Calu3 (cell line): ENCODE measurements at places on chromosomes 6 and 20.

DNA sequence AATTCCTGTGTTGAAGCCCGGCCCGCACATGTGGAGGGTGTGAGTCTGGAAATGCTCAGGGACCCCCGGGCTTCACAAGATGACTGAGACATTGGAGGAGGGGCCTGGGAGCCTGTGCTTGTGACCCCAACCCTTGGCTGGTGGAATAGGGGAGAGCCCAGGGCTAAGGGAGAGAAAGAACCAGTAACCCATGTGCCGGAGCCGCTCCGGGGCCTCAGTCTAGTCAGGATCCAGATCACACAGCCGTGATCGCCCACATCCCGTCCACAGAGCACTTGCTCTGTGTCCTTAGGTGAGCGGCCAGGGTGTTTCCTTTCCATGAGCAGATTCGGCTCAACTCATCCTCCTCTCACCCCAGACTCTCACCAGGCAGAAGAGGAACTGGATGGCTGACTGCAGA, 152.3 kb upstream of the RPS6KA2 start:
- no peak for DNase-seq

DNA sequence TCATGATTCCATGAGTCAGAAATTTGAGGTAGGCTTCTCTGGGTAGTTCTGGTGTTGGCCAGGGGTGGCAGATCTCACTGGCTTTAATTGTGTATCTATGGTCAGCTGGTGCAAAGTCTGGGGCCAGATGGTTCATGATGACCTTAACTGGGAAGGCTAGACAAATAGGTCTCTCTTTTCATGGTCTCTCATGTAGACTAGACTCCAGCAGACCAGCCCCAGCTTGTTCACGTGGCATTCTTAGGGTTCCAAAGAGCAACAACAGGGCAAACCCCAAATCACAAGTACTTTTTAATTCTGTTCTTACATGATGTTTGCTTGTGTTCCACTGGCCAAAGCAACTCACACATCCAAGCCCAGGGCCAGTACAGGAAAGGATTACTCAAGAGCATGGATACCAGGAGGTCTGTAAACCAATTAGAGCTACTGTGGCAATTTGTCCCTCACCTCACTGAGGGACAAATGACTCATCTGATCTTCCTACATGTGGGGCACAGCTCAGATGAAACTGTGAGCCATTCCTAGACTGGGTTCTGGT, 79.5 kb upstream of the PBOV1 start:
- DNase-seq: no peak

DNA sequence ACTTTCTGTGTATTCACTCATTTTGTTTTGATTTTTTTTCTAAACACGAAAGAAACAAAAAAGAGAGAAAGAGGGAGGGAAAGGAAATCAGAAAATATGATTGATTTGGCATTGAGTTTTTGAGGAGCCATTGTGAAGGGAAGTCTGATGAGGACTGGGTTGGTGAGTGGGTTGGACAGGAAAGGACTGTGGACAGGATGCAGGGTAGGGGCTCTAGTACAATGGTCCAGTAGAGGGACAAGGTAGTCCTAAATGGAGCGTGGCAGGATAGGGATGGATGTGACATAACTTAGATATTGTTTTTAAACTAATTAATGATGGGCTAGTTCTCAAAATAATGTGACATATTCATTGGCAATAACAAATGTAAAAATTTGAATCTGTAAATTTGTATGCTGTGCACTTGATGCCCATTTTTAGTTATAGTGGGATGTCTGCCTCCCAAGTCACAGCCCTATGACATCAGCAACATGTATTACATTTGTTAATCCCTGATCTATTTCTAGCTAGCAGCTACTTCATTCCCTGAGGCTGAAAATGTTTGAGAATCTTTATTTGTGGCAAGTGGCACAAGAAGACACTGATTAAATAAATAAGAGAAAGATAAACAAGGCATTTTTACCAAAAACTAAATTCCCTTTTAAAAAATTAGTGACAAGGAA, 64.0 kb upstream of the ASF1A start:
- no peak for DNase-seq

DNA sequence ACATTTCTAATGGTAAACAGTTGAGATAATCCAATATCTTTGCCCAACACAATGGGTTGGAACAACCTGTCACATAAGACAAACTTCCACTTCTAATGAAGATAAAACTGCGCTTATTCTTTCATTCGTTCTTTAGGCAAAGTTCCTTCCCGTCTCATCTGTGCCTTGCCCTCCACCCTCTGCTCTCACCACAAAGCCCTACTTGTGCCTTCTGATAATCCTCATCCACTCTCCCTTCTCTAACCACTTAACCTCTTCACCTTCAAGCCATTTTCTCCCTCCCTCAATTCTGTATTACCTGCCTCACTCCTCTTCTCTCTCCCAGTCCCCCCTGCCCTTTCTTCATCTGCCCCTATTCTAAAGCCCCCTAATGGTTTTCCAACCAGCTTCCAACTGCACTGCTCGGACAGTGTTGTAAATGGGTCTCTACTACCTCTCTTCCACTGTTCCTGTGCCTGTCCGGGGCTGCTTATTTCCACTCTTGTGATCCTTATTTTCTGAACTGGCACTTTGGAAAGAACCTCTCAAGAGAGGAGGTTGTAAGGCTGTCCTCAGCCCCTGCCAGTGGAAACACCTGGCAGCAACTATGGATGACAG, 62.9 kb upstream of the MYB start:
- no peak for DNase-seq

DNA sequence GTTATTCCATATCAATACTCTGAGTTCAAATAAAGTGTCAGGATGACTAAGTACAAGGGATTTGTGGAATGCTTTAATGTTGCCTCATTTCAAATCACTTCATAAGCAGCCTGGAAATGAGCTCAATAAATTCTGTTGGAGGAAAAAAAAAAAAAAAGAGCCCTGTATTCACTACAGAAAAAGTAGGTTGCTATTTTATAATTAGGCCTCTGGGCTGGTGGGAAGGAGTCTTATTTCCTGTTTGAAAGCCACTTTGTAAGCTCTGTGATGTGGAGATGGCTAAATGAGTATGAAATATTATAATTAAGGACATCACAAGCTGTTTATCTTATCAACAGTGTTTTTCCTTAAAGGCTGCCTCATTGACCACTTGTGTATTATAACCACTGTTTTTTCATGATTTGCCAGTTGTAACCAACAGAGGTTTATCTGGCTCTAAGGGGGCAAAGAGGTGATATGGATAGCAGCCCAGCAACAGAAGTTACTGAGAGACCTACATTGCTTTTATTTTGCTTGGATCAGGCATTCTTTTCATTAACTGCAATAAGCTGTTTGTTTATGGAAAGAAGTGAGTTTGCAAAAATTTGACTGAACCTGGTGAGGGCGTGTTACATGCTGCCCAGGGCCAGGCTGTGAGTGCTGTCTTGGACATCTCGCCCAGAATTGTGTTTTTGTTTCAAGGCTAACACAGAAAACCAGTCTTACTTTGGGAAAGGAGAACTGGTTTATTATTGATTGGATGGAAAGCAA, 563.3 kb upstream of the MAP3K7 start:
- no peak for DNase-seq

GRCh38 chr6:126182650-126183311, 157.1 kb upstream of the CENPW start:
- DNase-seq: peak; percentile 81

DNA sequence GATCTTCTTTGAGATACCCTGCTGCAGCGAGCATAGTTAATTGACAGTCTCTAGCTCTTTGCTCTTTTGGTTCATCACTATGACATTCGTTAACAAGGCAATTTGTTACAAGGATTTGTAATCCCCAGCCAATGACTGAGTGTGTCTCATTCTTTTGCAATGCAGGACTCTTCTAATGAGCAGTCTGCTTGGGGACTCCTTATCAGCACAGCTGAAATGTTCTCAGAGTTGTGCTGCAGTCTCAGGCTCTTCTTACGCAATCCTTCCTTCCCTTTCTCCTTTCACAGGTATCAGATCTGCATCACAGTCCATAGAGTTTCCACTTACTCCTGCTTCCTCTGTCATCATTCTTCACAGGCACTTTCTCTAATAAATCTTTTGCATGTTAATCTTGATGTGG, 161.2 kb upstream of the OGFRL1 start:
- DNase-seq: no peak

DNA sequence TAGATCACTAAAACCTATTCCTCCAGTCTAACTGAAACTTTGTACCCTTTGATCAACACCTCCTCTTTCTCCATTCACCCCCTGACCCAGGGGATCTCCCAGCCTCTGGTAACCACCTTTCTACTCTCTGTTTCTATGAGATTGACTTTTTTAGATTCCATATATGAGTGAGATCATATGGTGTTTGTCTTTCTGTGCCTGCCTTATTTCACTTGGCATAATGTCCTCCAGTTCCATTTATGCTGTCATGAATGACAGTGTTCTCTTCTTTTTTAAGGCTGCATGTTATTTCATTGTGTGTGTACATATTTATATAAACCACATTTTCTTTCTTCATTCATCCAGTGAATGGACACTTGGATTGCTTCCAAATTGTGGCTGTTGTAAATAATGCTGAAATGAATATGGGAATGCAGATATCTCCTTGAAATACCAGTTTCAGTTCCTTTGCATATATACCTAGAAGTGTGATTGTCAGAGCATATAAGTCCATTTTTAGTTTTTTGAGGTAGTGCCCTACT, 57.7 kb downstream of the DHX35 start:
- no peak for DNase-seq

DNA sequence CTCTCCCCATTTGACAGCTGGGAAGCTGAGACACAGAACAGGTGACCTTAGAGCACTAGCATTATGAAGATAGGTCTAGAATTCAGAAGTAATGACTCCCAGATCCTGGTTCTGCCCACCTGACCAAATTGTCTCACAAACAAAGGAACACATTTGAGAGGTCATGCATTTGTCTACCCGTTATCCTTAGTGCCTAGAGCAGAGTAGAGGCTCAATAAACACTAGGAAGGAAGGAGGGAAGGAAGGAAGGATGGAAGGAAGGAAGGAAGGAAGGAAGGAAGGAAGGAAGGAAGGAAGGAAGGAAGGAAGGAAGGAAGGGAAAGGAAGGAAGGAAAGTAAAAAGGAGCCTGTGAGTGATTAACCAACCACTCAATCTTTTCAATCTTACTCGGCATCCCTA, 63.3 kb downstream of the SNAP25 start:
- DNase-seq: no peak

DNA sequence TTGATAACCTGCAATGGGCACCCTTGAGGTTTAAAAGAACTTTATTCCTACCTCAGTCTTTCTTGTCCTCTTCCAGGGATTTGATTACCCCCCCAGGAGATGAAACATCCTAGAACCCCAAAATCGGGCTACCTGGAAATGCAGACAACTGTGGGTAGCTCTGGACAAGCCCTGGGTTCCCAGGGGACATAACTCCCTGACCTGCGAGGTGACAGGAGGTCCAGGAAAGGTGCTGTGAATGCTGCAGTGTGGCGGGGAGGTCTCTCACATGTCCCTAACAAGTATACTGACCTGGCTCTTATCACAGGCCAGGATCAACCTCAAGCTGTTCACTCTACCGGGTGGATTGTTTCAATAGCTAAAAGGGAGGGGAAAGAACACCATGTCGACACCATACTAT, 11.6 kb downstream of the JAG1 start:
- no peak for DNase-seq

DNA sequence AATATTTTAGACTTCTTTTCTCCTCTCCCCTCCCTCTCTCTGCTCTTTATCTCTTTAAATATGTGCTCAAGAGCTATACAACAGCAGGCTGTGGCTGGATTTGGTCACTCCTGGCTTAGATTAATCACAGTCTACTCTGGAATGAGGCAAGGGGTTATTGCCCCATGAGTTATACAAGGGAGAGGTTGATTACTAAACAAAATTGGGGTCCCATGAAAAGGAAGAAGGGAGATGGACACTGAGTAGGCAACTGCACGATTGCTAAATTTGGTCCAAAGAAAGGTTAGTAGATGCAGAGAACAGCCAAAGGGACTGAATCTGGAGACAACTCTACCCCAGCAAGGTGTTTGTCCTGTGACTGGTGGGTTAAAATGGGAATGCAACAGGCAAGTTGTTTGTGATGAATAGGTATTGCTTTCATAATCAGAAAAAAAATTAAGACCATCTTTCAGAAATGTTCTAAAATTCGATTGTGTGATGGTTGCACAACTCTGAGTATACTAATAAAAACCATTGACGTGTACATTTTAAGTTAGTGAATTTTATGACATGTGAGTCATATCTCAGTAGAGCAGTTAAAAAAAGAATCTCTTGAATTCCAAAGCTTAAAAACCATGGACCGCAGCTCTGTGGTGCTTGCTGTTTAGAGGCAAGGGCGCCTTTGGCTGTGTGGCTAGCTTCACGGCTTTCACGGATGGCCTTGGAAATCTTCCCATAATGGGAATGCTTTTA, 57.1 kb downstream of the KIZ start:
- DNase-seq: no peak

- DNase-seq: no peak
Observed at GRCh38 chr20:9078826-9079731, 10.2 kb downstream of the PLCB4 start.

DNA sequence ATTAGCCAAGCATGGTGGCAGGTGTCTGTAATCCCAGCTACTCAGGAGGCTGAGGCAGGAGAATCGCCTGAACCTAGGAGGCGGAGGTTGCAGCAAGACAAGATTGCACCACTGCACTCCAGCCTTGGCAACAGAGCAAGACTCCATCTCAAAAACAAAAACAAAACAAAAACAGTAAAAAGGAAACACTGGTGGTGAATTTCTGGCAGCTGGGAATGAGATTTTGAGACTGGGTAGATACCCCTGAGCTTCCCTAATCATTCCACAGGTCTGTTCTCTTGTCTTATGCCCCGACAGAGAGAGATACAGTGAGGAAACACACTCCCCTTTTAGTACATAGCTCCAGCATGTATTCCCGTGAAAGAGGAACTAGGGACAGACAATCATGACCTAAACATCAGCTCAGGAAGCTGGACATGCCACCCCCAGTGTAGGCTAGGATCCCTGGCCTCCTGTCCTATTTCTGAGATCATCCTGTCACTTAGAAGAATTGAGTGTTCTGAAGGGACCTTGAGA, 9.6 kb downstream of the MAN1A1 start:
- no peak for DNase-seq

DNA sequence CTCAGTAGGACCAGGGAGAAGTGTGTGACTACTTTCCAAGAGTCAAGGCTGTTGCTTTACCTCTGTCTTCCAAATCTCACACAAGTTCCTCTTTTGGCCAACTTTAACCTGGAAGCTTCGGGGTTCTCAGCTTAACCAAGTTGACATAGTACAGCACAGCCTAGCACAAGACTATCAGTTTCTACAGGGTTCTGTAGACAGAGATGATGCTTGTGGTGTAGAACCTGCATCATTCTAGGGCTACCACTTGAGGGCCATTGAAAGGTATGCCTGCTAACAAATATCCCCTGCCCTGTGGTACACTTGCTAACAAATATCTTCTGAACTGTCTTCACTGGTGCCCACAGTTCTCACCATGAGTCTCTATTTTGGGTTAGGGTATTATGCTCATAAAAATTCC, 62.0 kb upstream of the MAP3K7 start:
- DNase-seq: no peak

- peak; percentile 41 for DNase-seq
Observed at GRCh38 chr6:132964101-132964867, 149.9 kb downstream of the RPS12 start.
